Left ventricle myocardium inferior (tissue), 1 donor: ENCODE measurements at places on chromosomes 12 and 14.

GRCh38 chr12:105474672-105475071, 144.2 kb downstream of the C12orf75 start:
- no peak for DNase-seq

GRCh38 chr14:39351708-39352107, 80.5 kb downstream of the FBXO33 start:
- no peak for DNase-seq

DNA sequence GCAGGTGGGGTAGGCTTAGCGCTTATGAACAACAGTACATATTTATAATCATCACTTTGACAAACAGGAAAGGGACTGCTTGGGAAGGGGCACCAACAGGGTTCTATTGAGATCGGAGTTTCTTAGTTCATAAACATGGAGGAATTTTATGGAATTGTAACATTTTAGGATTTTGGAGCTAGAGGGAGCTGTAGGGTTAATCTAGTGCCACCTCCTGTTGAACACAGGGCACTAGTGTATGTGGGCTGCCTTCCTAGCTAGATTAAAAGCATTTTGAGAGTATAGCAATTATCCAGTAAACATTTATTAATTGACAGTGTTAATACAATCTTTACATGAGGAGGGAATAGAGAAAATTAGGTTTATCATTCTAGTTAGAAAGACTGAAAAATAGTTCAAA, 23.1 kb upstream of the TBC1D30 start:
- DNase-seq, result no peak

- no peak for DNase-seq
Observed at GRCh38 chr12:70772836-70773235, 135.6 kb upstream of the PTPRB start.

DNA sequence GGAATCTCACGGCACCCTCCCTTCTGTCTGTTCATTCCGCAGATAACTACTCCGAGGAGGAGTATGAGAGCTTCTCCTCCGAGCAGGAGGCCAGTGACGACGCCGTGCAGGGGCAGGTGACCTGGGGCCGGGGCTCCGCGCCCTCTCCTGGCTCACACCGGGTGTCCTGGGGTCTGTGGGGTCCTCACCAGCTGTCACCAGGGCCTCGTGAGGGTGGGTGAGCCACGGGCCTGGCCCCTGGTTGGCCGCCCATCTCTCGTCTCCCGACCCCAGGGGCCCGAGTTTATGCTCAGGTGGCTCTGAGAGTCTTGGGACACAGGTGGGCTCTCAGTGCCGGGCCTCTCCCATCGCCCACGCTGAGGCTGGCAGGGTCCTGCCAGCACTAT, 30.3 kb upstream of the TEX22 start:
- no peak for DNase-seq

GRCh38 chr12:1594006-1594260, 448 bp downstream of the FBXL14 start:
- no peak for DNase-seq

DNA sequence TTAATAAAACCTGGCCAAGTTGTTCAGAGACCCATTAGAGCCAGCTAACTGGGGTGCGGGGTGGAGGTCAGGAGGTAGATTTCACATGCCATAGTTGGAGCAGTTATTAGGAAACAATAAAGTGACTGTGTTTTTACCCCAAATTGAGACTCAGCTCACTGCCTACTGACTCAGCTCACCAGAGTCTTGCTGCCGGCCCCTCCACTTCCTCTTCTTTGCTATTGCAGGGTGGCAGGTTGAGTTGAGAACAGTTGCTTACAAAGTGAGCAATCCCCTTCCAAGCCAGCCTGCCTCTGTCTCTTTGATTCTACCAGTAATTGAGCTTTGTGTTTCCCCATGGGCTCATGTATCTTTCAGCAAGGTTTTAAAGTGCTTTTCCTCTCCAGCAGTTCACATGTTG, 12.9 kb downstream of the ST8SIA1 start:
- no peak for DNase-seq

DNA sequence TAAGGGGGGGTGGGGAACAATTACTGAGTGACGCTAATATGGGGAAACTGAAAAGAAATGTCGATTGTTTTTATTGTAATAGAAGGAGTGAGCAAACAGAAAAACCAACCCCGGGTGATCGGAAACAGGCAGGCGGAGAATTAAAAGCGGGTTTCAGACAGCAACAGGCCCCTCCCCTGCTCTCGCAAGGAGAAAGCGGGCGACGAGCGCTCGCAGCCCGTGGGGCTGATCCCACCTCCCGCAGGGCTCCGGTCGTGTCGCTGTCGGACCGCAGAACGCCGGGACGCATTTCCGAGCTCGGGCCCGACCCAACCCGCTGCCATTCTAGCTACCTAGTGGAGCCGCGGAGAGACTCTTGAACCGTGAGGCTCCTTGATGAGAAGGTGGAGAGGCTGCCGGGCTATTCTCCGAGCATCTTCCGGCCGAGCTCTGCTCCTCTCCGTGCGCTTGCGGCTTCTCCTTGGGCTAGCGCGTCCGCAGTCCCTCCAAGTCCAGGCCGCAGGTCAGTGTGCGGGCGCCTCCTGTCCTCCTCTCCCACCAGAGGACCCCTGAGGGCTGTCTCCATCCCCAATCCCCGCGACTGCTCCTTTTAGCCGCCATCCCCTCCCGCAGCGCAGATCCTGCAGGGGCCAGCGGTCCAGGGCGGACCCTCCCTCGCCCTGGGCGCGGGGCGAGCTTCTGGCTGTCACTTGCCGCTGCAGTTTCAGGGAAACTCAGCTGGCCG, 4.1 kb upstream of the PAX9 start:
- DNase-seq, result no peak

DNA sequence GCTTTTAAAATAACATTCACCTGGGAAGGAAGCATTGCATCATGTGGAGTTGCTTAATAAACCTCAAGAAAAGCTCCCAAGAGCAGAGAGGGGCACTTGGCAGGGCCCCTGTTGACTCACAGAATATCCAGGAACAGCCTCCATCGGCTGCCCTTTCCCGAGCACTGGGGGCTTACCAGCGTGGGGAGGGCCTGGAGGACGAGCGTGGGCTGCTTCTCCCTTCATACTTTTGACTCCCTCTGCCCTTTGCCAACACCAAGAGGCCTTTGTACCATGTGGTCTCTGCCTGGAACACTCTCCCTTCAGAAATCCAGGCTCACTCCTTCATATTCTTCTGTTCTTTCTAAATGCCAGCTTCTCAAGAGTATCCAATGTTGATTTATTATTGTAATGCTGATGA, 492.1 kb upstream of the TMEM132C start:
- DNase-seq, result no peak

DNA sequence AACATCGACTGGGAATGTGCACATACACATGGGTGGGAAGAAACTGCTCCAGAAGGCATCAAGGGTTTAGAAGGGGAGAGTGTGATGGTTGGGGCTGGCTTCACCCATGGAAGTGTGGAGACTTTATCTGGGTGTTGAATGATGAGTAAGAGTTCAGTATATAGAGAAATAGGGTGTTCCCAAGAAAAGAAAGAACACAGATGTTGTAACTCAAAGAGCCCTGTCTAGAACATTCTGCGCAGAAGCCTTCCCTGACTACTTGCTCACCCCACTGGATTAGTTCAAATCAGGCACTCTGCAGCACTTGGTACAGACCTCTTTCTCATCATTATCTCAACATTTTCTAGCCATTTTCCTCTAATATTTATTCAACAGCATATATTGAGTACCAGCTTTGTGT, 491.7 kb downstream of the SNAPC1 start:
- no peak for DNase-seq

GRCh38 chr14:71621980-71622605, 310.1 kb upstream of the RGS6 start:
- no peak for DNase-seq

DNA sequence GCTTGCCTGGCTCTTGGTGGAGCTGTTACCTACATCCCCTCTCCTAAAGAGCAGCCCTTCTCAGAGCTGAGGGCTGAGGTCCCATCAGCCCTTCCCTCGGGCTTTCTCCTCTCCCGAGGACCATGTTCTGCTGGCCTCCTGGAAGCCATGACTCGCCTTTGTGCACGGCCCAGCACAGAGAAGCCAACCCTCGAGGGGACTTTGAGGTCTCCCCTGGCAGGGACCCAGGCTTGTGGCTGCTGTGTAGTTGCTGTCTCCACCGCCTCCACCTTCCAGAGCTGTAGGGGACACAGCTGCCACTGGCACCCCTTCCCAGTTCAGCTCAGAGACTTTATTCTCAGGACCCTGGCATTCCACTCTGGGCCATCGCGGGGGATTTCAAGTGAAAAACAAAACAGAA, 22.9 kb upstream of the CCND2 start:
- no peak for DNase-seq

GRCh38 chr12:98328467-98328866, 186.9 kb upstream of the TMPO start:
- no peak for DNase-seq

- no peak for DNase-seq
Observed at GRCh38 chr14:99689266-99690236, 5.5 kb downstream of the CYP46A1 start.

DNA sequence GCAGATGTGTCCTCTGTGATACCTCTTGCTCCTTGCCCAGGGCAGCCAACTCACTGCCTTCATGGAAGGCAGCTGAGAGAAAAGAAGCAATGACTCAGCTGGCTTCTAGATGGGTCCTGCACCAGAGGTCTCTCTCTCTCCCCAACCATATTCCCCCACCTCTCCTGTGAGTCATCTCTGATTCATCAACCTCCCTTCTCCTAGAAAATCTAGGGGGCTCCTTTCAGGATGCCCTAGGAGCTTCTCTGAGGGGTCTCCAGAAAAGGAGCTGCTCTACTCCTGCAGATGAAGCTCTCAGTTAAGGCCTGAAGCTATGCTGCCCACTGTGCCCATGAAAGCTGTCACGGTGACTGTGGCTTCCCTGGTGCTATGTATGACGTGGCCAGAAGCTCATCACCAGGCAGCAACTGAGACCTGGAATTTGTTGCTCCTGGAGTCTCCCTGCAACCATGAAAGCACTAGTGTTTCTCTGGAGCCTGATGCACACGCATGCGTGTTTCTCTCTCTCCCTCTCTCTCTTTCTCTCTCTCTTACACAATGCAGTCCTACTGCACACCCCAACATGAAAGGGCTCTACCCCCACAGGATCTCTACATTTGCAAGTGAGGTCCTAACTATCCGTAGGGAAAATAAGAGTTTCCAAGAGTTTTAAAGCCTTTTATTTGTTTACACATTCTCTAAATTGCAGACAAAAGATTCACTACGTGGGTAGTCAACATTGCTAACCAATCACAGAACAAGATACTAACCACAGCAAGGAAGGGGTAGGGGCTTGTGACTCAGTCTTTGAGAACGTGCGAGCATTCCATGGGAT, 285.3 kb downstream of the DPF3 start:
- no peak for DNase-seq

GRCh38 chr12:65511912-65512311, 233.4 kb downstream of the MSRB3 start:
- no peak for DNase-seq

DNA sequence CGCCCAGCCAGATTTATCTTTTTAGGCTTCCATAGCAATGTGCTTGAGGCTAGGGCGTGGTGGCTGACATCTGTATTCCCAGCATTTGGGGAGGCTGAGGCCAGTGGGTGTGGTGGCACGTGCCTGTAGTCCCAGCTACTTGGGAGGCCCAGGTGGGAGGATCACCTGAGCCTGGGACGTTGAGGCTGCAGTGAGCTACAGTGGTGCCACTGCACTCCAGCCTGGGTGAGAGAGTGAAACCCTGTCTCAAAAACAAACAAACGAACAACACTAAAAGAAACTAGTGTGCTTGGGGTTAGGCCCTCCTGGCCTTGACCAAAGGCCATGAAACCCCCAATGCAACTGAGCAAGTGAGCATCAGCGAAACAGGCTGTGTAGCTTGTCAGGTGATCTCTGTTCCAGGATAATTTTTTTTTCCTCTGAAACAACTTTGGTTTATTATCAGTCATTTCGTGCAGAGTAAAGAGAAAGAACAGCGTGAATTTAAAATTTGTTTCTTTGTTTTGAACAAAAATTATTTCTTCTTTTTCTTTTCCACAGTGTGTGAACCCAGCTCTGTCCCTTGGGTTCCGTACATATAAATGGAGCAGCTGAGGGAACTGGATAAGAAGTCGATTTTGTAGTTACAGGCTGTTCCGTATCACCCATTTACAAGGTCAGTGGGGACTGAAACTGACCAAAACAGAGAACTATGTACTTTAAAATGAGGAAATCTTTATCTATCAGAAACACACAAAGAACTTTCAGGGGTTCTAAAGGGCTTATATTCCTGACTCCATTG, 8.8 kb upstream of the TUBA1C start:
- no peak for DNase-seq

- DNase-seq, result no peak
Observed at GRCh38 chr14:58428118-58428683, 682 bp downstream of the KIAA0586 start.

DNA sequence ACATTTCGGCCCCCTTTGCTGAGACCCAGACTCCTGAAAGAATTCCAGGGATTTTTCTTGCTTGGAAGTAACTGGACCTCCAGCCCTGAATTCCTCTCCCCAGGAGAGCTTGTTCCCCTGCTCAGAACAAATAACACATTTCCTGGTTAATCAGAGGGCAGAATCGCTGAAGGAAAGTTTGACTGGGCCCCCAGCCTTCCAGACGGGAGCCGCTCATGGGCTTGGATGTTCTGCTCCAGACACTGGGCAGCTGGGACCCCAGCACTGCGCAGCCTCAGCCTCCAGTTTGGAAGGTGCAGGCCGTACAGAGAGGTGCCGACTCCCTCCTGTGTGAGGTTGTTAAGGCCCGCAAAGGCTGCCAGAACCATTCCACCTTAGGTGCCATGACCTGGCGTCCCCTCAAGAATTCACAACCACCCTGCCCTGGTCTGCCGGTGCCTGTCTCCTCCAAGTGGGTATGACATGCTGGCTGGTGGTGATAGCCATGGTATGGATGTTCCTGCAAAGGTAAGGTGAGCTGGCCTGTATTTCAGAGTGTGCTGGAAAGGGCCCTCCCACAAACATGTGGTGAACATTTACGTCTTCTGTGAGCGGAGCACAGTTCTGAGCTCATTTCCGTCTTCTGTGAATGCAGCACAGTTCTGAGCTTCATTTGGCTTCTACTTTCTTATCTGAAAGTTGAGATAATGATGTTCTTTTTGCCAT, 5.1 kb upstream of the LTBP2 start:
- DNase-seq, result no peak

- DNase-seq, result no peak
Observed at GRCh38 chr12:62259631-62259992, 592 bp upstream of the USP15 start.

GRCh38 chr12:91367234-91367849, 184.7 kb upstream of the DCN start:
- DNase-seq, result no peak

- no peak for DNase-seq
Observed at GRCh38 chr12:79737875-79738718, 47.3 kb upstream of the PAWR start.

- no peak for DNase-seq
Observed at GRCh38 chr14:53519137-53519536, 366.0 kb upstream of the DDHD1 start.

- DNase-seq, result no peak
Observed at GRCh38 chr12:25714198-25714984, 161.3 kb upstream of the LMNTD1 start.

GRCh38 chr14:24067133-24068082, 4.0 kb upstream of the CPNE6 start:
- no peak for DNase-seq
